Activated CD8-positive, alpha-beta memory T cell treated with anti-CD3 and anti-CD28 coated beads, Interleukin-2, amount 50 U/mL, for 48 hours (primary cell): ENCODE measurements at places on chromosomes 6 and 20.

DNA sequence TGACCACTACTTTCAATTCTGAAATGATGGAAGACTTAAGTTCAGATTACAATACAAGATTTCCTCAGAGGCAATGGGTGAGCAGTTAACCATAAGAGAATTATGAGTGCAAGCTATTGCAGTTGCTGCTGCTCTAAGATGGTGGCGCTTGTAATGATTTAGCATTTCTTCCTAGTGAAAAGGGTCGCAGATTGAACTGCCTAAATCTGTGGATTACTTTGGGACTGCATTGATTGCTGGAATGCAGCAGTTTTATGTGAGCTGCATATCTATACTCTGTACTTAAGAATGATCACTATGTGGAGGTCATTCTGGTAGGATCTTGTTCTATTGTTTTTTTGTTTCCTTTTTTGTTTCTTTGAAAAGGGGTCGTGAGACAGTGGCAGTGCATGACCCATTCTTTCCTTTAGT is 5.3 kb downstream of the SCAF8 start:
- DNase-seq = no peak

GRCh38 chr6:7216941-7217621 is 95.9 kb downstream of the SSR1 start:
- DNase-seq = no peak

GRCh38 chr6:145119081-145119480 is 616.2 kb downstream of the EPM2A start:
- DNase-seq = no peak

GRCh38 chr6:257031-257725 is 35.1 kb upstream of the DUSP22 start:
- DNase-seq = no peak

DNA sequence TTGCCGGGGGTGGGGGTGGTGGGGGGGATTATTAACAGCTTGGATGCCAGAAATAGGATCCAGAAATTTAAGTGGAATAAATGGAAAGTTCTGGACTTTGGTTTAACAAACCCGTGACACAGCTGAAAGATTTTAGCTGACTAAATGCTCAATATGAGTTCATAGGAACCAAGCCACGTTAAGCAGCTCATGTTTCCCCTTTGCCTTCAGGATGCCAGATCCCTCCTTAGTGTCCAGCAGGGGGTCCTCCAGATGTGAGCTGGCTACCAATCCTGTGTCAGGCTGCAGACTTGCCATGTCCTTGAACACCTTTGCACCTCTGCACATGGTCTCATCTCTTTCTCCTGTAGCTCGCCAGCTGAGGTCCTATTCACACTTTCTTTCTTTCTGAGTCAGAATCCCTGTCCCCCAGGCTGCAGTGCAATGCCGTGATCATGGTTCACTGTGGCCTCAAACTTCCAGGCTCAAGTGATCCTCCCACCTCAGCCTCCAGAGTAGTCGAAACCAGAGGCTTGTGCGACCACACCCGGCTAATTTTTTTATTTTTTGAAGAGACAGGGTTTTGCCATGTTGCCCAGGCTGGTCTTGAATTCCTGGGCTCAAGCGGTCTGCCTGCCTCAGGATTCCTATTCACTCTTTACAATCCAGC is 133.3 kb upstream of the ARMC2 start:
- no peak for DNase-seq

GRCh38 chr6:130776287-130776925 is 50.8 kb upstream of the SMLR1 start:
- DNase-seq = no peak

- DNase-seq = no peak
Observed at GRCh38 chr6:33566182-33567084, 13.6 kb downstream of the BAK1 start.
